ENCODE measurements at places on chromosomes 5 and 9.

DNA sequence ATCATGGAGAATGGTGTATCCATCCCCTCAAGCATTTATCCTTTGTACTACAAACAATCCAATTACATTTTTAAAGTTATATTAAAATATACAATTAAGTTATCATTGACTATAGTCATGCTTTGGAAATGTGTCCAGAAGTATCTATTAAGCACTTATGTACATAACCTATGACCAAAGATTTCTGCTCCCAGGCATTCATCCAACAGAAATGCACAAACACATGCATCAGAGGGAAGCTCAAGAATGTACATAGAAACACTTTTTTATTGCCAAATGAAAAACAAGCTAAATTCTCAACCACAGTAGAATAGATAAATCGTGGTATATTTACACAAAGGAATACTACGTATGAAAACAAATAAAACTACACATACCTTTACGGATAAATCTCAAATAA, 700.5 kb upstream of the ZNF608 start:
- no peak for DNase-seq

- DNase-seq, result no peak
Observed at GRCh38 chr9:34151398-34151797, 24.9 kb upstream of the DCAF12 start.

DNA sequence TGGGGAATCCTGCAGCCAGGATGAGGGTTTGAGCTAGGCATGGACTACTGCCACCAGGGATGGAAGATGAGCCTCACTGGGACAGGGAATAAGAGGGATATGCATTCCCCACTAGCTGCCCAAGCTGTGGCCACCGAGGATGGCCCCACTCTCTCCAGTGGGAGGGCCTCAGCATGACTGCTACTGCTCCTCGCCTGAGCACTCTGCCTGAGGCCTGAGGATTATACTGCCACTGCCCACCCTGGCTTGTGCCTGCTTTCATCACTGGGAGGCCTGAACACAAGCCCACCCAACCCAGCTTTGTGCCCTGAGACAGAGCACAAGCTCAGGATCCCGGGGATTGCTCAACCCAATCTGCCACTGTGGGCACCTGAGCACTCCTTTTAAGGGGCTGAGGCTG, 425.6 kb downstream of the RASEF start:
- no peak for DNase-seq

DNA sequence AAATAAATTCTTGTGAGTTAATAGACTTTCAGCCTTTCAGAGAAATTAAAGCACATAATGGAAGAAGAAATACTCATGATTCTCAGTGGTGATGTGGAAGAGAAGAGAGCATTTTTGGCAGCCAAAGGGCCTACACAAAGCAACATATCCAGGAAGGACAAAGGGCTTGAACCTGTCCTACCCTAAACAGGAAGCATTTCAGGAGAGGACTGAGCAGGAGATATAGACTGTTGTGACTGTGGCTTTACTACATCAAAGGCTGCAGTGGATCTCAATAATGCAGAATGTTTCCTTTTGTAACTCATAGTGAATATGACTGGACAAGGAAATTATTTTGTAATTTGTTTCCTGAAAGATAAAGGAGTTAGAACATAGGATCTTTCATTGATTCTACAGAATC, 1.3 kb upstream of the PARP8 start:
- no peak for DNase-seq

GRCh38 chr5:98513380-98513779, 260.1 kb upstream of the RGMB start:
- DNase-seq, result no peak

GRCh38 chr5:179885491-179886090, 22.1 kb downstream of the TBC1D9B start:
- no peak for DNase-seq

DNA sequence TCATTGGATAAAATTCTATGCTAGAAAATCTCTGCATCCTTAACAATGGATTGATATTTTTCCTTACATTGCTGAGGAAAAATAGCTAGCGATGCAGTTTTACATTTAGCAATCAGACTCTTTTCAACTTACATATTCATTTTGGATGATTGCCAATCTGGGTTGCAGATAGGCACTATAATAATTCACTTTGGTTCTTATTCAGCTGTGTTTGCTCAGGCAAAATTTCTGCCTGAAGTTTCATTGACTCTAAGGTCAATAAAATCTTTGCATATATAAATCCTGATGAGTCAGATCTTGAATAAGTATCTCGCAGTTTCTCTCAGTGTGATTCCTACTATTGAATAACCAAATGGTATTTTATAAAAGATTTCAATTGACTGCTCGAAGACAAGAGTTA, 1105.8 kb downstream of the CDH18 start:
- no peak for DNase-seq

- no peak for DNase-seq
Observed at GRCh38 chr5:138929571-138929955, 54.4 kb upstream of the LRRTM2 start.

DNA sequence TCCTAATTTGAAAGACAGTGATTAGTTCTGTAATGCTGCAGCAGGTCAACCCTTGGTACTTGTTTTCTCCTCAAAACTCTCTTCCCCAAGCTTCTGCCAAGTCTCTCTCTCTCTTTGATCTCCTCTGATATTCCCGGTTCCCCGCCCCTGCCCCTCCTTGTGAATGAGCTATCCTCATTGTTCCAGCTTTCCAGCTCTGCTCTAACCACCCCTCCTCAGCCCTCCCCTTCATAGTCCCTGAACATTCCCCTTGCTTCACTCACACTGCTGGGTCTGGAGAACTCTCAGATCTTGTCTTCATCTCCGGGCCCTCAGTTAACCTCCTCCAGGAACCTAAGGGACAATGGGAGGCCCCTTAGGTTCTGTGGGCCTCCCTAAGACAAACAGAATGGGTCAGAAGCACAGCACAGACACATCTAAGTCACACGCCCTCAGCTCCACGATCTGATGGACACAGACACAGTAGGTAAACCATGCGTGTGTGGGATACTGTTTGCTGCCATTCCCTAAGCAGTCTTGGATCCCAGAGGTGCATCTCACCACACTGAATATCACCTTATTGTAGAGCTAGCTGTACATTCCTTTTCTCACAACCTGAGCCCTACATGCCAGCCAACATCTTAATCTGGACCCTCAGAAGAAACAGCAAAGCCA, 17.4 kb upstream of the LARP1 start:
- no peak for DNase-seq

DNA sequence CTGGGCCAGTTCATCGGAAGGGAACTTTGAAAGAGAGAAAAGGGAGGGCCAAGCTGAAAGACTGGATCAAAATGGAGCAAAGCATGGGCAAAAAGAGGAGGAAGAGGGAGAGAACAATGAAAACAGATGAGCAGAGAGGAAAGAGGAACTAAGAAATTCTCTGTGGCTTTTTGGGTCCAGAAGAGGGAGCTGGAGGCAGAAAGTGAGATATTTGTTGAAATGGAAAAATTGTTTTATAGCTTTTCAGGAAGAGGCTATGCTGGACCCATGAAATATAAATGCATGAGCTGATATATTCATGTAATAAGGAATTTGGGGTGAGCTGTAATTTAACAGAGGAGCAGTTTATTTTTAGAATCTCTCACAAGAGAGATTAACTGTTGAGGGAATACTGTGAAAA, 457.3 kb downstream of the DMAC1 start:
- DNase-seq, result no peak

- no peak for DNase-seq
Observed at GRCh38 chr5:22780756-22781155, 72.4 kb downstream of the CDH12 start.

- DNase-seq, result no peak
Observed at GRCh38 chr5:33423018-33423630, 17.6 kb upstream of the TARS1 start.

DNA sequence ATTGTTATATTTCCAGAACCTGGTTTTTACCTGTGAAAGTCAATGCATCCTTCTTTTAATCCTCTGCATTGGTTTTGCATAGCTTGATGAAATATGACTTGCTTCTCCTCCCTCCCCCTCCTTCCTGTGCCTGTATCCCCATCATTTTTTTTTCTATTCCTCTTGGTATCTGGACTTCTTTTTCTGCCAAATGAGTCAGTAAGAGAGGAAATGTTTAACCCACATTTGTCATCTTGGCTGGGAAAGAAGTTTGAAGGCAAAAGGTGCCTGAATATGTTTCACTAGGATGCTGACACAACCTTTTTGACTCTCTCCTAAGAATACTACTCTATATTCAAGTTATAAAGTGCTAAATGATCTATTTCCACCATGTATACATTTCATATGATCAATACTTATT, 35.5 kb upstream of the CDKN2B start:
- no peak for DNase-seq

- DNase-seq, result no peak
Observed at GRCh38 chr9:2875218-2875977, 31.5 kb upstream of the PUM3 start.

GRCh38 chr9:104260004-104260403, 165.9 kb downstream of the SMC2 start:
- DNase-seq, result no peak

- no peak for DNase-seq
Observed at GRCh38 chr9:90331826-90332575, 310.6 kb downstream of the DIRAS2 start.

GRCh38 chr9:38127271-38127839, 58.3 kb upstream of the SHB start:
- DNase-seq, result no peak

- peak; percentile 24 for DNase-seq
Observed at GRCh38 chr5:50666261-50667022, at the start of gene PARP8. PARP8 (plus strand) TSS chr5:50666637; CDS start chr5:50667096, 459 bp downstream.

DNA sequence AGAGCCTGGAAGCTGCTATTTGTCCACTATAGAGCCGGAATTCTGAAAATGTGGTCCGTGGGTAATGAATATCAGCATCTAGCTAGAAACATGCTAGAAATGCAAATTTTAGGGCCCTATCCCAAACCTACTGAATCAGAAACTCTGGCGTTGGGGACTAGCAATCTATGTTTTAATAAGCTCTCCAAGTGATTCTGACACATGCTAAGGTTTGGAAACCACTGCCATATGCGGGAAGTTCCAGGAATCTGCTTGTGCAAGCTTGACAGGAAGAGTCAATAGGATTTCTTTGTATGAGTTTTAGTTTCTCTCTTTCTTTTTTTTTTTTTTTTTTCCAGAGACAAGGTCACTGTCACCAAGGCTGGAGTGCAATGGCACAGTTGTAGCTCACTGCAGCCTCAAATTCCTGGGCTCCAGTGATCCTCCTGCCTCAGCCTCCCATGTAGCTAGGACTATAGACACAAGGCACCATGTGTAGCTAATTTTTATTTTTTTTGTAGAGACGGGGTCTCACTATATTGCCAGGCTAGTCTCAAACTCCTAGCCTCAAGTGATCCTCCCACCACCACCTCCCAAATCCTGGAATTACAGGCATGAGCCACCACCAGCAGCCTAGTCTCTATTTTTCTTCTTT, 26.4 kb upstream of the CARNMT1 start:
- DNase-seq, result no peak

- DNase-seq, result no peak
Observed at GRCh38 chr5:50463047-50463446, 22.0 kb upstream of the EMB start.

DNA sequence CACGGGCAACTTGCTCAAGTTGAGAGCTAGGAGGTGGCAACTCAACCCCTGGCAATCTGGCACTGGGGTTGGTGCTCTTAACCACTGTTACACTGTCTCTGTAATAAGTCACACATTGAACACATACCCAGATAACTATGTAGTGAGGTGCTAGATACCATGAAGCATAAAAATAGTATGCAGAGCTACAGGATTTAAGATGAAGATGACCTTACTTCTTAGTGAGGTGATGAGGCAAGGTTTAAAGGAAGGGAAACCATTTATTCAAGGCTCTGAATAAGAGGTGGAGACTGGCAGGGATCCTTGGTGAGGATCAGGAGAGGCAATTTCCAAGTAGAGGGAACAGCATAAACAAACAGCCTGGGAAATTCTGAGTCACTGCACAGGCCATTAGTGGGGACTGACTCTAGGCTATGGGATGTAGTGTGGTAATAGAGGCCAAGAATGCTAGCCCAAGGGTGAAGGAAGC, 67.6 kb upstream of the NR3C1 start:
- no peak for DNase-seq

GRCh38 chr9:126626127-126626925, 12.6 kb downstream of the LMX1B start:
- no peak for DNase-seq

- DNase-seq, result no peak
Observed at GRCh38 chr5:81800797-81801196, 49.9 kb upstream of the SSBP2 start.

GRCh38 chr5:97453263-97453662, 270.2 kb upstream of the RIOK2 start:
- no peak for DNase-seq

GRCh38 chr9:121714075-121714705, 62.8 kb downstream of the DAB2IP start:
- DNase-seq, result no peak

GRCh38 chr5:123450640-123451039, 27.4 kb upstream of the CEP120 start:
- no peak for DNase-seq

DNA sequence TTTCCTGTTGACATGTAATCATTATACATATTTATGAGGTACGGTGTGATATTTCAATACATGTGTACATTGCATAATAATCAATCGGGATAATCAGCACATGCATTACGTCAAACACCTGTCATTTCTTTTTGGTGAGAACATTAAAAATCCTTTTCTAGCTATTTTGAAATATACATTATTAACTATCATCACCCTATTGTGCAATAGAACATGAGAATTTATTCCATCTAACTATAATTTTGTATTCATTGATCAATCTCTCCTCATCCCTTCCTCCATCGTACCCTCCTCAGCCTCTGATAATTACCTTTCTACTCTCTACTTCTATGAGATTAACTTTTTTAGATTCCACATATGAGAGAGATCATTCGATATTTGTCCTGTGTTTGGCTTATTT, 170.9 kb upstream of the GHR start:
- no peak for DNase-seq

DNA sequence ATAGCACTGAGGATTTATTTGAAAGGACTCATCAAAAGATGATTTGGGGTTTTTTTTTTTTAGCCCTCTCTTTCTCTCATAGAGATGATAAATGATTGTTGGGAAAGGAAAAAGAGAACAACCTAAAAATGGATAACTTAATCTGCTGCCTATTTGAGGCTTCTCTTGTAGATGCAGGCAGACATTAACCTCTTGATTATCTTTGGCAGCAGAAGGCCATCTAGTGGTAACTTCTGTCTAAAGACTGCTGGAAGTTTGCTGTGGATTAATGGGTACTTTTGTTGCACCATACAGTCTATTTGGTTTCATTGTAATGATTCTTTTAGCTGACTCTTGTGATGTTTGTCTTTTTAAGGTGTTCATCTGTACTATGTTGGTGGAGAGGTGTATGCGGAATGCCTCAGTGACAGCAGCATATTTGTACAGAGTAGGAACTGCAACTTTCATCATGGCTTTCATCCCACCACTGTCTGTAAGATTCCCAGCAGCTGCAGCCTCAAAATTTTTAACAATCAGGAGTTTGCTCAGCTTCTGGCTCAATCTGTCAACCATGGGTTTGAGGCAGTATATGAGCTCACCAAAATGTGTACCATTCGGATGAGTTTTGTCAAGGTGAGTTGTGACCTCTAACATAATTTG, 18.8 kb downstream of the SMIM32 start:
- no peak for DNase-seq

All from activated CD8-positive, alpha-beta memory T cell treated with anti-CD3 and anti-CD28 coated beads for 48 hours (primary cell).